ENCODE measurements at places on chromosomes 12 and 14.

- no peak for DNase-seq
These were observed 156.2 kb downstream of the ETV6 start for GRCh38 chr12:11805680-11806079.

- DNase-seq: no peak
These were observed 411.8 kb downstream of the NPAS3 start for GRCh38 chr14:33350366-33350990.

GRCh38 chr14:77375164-77375950 is 1.5 kb downstream of the TMED8 start:
- DNase-seq: no peak

GRCh38 chr14:75426332-75427125 is 1.3 kb upstream of the JDP2 start:
- no peak for DNase-seq

DNA sequence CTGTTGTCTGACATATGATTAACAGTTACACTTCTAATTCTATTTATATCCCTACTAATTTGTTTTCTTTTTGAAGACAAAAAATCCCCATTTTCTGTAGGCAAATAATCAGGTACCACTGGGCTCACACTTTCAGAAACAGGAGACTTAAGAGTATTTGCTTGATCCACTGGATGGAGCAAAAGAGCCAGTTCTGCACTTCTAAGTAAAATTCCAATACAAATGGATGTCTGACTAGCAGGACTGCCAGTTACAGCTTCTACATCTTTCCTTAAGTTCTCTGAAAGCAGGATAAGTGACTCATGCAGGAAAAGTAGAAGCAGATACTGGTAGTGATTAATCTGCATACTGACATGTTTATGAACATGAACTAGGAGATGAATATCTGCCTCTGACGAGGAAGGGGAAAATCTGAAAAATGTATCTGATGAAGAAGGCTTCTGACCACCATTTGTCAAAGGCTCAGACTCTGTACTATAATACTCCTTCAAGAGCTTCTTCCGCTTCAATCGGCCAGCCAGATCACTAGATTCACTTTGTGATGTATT is 73.8 kb upstream of the ANKS1B start:
- DNase-seq: no peak

DNA sequence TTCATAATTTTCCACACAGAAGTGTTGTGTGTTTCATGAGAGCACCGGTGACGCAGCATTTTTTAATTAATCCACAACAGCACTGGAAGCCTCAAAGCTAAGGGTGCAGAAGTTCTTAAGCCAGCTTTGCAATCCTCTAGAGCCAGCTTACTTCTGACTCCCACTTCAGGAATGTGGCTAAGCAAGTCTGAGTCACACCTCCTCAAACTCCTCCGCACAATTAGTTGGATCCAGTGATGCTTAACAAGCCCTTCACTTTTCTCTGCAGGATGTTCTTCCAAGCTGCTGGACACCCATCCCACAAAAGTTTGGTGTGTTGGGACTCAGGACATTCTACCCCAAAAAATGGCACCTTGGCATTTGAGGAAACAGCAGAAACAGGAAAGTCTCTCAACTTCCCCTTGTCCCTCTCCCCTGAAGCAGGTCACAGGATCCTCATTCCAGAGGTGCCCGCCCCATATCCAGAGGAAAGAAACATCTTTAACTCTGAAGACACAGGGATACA is 210.0 kb downstream of the PPM1H start:
- no peak for DNase-seq

- DNase-seq: no peak
These were observed at the start of gene FLRT2 for GRCh38 chr14:85529803-85530574. Gene FLRT2 (plus strand): TSS chr14:85530144. CDS start chr14:85621515, 91,371 bp downstream.

DNA sequence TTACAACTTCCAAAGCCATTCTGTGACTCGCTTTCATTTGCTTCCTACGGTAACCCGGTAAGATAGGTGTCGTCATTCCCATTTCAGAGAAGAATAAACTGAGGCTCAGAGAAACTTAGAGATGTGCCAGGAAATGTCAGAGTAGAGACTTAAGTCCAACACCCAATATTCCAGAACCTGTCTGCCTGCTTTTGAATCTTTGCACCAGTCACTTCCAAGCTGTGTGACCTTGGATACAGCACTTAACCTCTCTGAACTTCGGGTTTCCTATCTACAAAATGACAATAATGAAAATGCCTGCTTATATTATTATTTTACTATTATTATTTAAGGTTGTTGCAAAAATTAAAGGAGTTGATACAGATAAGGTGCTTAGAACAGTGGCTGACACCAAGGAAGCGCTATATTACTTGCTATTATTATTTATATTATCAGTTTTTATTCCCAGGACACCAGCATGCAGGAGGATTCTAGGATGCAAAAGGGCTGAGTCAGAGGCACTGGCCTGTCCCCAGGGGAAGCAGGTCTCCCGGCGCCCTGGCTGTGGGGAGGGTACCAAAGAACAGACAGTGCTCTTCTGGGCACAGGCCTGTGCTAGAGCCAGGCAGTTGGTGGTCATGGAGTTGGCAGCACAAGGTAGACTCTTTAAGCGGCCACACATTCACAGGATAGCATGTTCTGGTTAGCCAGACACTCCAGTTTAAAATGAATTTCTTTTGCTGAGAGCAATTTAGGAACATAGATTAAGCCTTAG is 5.4 kb downstream of the HSPB8 start:
- DNase-seq: no peak

DNA sequence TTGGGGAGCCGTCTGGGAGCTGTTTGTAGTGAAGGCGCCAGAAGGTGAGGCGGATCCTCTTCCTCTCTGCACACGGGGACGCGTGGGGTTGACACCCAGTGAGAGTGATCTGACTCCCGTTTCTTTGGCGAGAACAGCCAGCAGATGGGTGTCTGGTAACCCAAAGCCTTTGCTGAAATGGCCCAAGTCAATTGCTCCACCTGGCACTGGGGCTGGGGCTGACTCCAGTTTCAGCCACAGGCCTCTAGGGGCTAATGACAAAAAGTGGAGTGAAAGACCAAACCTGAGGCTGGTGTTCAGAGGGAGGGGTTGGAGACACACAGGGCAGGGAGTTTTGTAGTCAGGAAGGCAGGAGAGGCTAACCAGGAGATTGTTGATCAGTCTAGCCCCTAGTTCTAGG is 87.0 kb downstream of the FRMD6 start:
- DNase-seq: no peak

DNA sequence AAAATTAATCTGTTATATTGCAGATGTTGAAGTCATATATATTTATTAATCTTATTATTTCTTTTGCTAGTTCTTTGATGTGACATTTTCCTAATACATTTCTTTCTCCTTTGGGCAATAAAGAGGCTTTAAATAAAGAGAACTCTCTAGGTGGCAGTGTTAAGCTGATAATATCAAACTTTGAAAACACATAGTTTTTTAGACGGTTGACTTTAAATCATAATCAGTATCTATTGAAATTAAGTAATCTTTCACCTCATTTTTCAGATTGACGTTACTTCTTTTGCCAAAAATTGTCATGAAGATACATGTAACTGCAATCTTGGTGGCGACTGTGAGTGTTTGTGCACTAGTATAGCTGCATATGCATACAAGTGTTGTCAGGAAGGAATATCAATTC is 130.8 kb upstream of the PTPRQ start:
- DNase-seq: no peak

GRCh38 chr12:52317468-52318052 is 3.6 kb downstream of the KRT83 start:
- no peak for DNase-seq

- DNase-seq: no peak
These were observed 109.7 kb downstream of the TMTC3 start for GRCh38 chr12:88251798-88252197.

DNA sequence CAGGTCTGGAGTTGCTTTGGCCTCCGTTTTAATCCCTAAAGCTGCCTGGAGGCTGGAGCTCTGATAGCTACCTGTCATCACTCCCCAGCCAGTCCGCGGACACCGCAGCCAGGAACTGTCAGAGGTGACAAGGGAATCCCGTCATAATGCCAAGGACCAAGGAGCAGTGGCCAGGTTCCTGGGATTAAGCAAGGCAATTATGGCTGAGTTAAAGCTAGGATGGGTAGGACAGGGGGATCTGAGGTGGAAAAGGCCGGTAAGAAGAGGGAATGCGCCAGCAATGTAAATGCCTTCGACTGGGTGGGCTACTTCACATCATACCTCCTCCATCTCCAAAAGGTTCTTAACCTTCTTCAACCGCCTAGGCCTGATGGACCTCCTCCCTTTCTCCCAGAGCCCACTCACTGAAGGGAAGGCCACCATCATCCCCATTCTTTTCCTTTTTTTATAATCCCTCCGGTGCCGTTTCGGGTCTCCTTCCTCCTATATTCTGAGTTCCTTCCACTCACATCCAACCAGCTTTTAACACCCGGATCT is 1.9 kb downstream of the PPP1R3E start:
- no peak for DNase-seq

DNA sequence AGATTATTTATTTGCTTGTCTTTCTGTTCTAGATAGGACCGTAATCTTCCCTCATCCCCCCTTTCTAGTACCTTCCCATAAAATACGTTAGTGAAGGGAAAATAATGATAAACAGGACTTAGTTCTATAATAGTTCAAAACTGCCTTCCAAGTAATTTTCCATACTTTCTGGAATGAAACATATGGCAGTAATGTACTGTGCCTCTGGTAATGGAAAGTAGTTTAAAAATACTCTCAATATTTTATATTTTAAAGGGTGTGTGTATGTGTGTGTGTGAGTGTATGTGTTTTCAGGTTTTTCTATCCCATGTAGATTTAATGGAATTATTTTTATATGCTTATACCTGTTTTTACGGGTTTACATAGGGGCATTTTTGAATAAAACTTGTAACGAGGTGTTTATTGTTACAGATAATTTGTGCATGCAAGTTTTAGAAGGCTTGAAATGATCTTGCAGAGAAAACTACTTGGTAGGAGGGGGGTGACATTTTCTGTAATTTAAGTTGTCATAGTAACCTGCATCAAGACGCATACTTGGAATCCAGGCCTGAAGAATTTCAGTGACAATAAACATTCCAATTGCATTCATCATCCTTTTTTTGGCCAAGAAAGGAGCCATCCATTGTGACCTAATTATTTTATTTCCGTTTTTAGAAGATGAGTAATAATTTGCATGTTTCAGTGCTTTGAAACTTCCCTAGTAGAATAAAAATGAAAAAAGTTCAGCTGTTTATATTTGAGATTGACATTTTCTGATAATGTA is 38.9 kb downstream of the RASSF8 start:
- DNase-seq: no peak

DNA sequence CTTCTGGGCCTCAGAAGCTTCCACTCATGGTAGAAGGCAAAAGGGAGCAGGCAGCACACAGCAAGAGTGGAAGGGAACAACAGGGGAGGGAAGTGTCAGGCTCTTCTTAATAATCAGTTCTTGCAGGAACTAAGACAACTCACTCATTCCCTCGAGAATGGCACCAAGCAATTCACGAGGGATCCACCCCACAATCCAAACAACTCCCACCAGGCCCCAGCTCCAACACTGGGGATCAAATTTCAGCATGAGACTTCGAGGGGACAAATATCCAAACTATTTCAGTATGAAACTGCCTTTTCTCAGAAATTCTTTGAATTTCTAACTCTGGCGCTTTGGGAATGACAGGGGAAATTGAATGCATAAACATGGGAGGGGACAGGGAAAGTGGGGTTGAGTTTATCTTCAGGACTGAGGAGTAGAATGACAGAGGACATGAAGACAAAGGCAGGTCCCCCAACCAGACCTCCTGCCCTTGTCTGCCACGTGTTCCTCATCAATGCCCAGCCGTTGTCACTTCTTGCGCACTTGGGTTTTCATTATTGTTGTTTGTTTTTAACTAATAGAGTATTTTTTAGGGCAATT is 24.6 kb upstream of the APOF start:
- no peak for DNase-seq

DNA sequence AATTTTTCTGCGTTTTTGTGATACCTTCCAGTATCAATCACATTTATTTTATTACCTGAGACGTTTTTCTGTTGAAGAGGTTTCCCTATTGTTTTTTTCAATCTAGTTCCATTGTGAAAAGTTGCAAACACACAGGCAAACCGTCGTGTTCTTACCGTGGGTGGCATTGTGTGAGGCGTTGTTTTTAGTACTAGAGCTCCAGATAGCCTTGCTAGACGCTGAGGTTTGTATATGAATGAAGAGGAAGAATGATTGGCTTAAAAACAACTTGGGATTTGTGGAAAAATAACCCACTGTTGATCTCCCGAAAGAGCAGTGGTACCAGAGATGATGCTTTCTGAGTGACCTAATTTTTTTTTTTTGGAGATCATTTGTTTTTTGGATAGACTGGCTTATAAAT is 1.0 kb downstream of the SOCS4 start:
- DNase-seq: no peak

GRCh38 chr14:77011245-77011644 is 17.3 kb downstream of the IRF2BPL start:
- no peak for DNase-seq

DNA sequence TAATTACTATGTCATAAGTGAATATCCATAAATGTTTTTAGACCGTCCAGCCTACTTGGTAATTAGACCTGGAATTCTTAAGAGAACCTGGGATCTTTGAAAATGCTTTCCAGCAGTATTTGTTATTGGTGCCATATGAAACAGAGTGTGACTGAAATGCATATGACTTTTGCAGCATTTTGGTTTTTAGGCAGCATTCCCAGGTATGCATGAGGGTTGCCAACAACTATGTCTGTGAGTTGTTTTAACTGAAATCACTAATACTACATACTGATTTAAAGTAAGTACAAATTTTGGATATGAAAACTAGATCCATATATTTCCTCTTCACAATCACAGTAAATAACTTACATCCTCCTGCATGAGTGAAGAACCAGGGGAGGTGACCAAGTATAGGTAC is 437.7 kb upstream of the FAR2 start:
- no peak for DNase-seq

DNA sequence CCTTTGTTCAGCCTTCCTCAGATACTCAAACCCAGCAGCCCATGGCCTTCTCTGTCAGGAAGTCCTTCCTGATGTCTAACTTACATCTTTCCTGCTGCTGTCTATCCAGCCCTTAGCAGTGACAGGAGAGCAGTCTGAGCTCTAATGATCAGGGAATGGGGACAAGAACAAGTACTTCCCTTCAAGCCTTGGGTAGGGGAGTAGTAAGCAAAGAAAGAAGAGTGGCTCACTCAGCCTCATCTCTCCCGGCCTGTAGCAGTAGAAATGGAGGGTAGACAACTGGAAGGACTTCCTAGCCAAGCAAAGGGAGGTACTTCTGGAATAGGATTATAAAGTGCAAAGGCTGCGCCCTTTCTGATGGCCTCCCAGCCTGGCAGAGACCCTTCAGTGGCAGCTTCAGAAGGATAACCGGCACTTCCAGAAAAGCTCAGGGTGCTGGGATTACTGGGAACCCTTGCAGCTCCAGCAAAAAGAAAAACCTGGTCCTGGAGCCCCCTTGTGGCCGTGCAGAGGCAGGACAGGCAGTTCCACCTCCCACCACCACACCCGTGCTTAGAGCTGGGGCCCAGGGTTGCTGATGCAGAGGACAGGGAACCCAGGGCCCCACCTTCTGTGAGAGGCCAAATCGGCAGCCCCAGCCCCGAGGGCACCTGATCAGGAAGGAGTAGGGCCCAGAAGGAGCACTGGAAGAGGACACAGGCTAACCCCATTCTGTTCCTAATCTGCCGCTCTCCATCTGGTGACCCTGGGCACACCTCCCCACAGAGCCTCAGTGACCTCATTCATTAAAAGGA is 12.4 kb upstream of the SMUG1 start:
- peak; percentile 44 for DNase-seq

- no peak for DNase-seq
These were observed 185.8 kb downstream of the STXBP6 start for GRCh38 chr14:24863968-24864684.

GRCh38 chr12:1491983-1492697 is 102.2 kb downstream of the FBXL14 start:
- no peak for DNase-seq

- DNase-seq: no peak
These were observed 246.7 kb upstream of the G2E3 start for GRCh38 chr14:30312214-30312613.
